ENCODE measurements at places on chromosomes 11 and 22.

DNA sequence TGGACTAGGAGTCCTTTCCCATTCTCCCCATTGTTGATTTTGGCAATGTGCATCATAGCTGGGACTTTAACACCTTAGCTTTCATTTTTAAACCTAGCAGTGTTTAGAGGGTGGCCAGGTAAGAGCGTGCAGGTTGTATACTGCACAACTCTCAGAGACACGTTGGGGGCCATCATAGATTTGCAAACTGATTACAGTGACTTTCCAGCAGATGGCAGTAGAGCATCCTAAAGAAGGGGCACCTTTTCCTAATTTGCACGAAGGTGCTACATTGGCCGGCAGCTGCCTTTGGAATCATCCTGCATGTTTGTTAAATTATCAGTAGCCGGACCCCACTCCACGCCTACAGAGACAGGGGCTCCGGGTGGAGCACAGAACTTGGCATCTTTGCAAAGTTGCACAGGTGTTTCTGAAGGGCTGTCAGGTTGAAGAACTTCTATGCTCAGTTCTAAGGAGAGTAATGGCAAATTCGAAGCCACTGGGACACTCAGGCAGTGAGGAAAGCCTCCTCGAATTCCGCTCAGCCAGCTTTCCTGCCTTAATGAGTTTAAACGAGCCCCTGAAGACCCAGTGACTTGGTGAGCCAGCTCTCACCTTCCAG lies 7.7 kb downstream of the LHFPL7 start:
- peak; percentile 46 for DNase-seq

- peak; percentile 19 for DNase-seq
Measured at GRCh38 chr11:5123802-5124521, 14.2 kb downstream of the OR52A5 start.

GRCh38 chr11:75563978-75564552 lies 2.0 kb downstream of the SERPINH1 start:
- DNase-seq: no peak

GRCh38 chr11:45846974-45847910 lies at the start of gene CRY2:
Gene CRY2, plus strand, starts transcription at chr11:45847475. Its CDS starts 16 bp downstream, at chr11:45847491.
- DNase-seq: peak; percentile 98

DNA sequence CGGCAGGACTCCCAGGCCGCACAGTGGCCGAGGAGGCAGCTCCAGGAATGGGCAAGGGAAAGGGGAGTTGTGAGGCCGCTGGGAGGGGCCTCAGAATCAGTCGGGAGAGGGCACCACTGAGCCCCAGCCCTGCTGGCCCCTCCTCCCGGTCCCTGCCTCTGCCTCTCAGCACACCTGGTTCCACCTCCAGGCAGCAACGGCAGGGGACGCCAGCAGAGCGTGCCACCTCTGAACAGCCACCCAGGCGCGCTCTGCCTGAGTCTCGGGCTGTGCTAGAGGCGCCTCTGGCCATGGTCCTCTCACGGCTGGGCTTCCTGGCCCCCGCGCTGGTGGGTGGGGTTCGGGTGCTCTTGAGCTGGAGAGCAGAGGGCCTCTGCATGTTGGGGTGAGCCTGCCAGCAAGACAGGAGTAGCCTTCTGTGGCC lies 33.0 kb downstream of the MOB2 start:
- DNase-seq: peak; percentile 37

DNA sequence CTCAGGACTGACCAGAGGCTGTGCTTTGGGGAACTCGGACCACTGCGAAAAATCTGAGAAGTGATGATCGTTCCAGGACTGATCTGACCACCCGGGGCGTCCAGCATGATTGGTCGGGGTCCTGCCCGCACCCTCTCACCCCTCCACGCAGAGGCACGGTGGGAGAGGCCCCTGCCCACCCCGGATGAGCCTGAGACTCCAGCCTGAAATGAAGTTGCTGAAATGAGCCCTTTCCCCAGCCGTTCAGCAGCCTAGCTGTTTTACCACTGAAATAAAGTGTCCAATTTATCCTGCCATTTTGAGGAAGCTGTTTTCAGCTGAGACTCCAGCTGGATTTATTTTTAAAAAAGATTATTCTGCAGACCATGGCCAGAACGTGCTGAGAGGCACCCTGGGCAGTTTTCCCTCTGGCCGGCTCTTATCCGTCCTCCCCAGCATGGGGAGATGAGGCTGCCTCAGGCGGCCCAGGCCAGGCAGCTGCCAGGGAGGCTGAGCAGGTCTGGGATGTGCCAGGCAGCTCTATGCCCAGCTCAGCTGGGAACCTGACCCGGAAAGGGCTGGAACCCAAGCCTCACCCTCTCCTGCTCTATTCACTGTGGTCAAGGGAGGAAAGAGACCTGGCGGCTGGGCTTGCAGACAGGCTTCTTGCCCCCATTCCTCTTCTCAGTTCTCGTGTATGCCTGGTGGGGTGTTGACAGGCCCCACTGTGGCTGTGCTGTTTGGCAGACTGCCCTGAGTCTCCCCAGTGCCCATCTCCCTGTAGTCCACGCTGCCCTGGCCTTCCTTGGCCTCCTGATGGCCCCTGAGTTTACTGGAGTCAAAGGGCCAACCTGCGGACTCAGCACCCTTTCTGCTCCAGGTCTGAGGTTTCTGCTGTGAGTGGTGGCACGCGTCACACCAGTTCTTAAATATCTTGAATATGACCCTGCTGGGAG lies 161.0 kb upstream of the B3GAT1 start:
- DNase-seq: no peak

GRCh38 chr11:2881981-2882375 lies 3.6 kb downstream of the CDKN1C start:
- DNase-seq: no peak

DNA sequence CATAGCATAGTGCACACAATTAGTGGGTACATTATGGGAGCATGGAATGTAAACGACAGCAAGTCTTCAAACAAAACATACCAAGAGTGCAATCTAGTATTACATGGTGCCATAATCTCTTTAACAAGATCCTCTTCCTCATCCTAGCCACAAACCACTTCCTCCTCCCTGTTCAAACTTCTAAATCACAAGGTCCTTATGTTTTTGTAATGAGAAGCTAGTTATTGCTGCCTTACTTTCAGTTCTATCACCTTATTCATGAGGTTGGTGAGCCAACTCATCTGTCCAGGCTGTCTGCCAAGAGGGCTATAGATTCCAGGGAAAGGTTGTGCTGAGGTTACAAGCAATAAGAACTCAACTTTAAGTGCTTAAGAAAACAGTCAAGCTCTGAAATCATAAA lies 195.4 kb upstream of the ARHGAP20 start:
- DNase-seq: peak; percentile 35

DNA sequence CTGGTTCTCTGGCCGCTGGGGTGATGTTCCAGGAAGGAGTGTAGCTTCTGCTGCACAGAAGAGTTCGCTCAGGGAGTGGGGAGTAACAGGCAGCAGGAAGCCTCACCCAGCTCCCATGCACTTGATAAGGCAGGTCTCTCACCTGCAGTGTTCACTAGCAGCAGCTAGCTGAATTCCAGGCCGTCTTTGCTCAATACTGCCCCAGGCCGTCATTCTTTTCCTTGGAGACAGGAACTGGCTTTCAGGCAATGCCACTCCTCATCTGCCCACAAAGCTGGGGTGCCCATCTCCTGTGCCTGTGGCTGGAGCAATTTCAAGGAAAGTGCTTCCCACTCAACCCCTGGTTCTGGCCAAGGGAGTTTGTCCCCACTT lies 66.1 kb downstream of the ARHGAP42 start:
- DNase-seq: no peak

GRCh38 chr22:38494498-38494897 lies 11.6 kb downstream of the DDX17 start:
- DNase-seq: no peak

- DNase-seq: no peak
Measured at GRCh38 chr11:96132437-96132836, 208.5 kb upstream of the MTMR2 start.

DNA sequence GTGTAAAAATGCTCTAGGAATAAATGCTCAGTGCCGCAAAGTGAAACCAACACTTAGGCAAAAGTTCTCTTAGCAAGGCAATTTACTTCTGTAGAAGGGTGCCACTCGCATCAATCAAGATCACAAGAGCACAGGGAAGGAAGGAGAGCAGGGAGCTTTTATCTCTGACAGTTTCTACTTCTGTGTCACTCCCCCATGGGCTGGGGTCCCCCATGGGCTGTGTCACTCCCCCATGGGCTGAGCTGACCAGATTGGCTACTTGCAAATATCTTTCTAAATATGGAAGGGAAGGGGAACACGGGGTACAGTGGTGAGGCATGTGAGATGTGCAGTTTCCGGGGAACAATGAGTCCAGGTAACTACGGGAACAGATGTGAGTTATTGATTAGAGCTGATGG lies 397 bp downstream of the OR52N2 start:
- DNase-seq: no peak
